ENCODE measurements at places on chromosomes 7 and 10.

GRCh38 chr10:129024046-129024445 lies 443.0 kb upstream of the MGMT start:
- no peak for DNase-seq

DNA sequence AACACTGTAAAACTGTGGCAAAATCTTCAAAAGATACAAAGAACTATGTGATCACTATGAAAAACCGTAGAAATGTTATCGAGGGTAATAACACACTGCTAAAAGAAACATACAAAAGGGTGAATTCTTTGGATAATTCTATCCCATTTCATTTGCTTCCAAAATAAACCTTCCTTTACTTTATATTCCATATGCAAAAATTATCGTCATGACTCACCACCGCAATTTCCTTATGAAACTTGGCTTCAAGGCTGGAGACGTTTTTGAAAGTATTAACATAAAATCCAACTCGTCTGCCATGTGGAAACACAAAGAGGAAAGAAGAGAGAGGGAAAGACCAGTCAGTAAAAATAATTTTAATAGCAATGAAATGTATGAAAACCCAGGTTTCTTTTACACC lies 165.2 kb downstream of the AMPH start:
- no peak for DNase-seq

DNA sequence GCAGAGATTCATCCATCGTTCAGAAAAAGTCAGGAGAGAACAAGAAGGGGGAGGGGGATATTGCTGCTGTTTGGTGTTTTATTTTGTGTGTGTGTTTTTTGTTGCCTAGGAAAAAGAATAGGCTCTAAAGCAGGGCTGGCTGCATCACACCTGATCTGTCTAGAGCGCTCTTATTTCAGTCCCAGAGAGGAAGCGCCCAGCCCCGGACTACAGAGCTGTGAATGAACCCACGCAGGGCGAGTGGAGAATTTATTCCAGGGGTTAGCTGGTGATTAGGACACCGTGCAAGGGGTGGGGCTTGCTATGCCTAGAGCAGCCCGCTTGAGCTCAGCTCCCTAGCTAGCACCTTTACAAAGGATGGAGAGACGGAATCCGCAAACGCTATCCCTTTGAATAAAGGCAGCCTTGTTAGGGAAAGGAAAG lies 621 bp upstream of the FAM13C start:
- DNase-seq: no peak

DNA sequence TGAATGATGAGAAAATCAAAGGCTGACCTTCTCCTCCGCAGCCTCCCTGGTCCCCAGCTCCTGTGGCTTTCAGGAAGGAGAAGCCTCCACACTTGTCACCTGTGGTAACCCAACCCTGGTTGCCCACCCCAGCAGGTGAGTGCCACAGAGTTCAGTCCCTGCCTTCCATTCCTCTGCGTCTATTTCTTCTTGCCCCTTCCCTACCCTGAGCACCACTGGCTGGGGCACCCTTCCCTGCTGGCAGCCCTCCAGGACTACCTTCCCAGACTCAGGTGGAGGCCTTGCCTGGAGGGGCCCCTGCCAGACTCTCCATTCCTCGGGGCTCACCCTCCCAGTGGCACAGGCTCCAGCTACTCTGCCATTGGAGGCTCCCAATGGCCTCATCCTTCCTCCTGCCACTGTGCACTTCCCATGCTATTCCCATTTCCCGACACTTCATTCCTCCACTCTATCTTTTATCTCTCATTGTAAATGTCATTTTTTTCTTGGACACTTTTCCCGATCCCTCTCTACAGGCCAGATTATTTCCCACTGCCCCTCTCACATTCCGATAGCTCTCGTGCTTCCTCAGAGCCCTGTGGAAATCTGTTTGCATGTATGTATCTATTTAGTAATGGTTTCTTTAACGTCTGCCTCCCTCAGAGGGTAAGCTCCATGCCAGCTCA lies 90.6 kb upstream of the PCBD1 start:
- no peak for DNase-seq

- DNase-seq: no peak
Measured at GRCh38 chr10:84599254-84599653, 270.9 kb downstream of the CCSER2 start.

DNA sequence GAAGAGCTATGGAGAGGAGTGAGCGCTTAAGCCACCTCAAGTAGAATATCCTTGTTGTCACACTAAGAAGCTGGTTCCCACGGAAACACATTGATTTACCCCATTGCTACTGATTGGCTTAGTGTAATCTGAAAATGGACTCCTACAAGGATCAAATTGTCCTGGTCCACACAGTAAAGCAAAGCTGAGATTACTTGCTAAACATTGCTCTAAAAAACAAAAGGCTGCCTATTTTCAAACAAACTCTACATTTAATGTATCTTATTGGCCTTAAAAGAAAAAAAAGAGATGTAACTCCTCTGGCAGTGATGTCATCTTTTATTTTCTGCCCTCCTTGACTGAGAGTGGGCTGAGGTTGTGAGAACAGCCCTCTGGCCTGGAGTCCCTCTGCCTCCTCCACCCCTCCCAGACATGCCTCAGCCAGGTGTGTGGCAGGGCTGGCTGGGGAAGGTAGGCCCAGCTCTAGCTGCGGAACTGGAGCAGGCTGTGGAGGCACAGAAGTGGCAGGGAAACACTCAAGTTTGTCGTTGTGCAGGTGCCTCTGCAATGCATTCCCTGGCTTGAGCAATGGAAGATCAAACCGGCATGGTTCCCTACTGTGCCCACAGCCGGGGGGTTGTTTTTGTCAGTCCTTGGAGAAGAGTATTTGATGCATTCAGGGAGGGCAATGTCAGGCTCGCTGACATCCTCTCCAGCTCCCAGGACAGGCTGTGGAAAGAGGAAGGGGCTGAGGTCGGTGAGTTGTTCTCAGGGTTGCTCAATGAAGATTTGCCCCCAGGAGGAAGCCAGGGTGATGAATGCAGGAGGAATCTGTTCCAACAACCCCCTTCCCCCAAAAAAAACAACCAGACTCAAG lies 9.1 kb downstream of the KLF6 start:
- peak; percentile 35 for DNase-seq

DNA sequence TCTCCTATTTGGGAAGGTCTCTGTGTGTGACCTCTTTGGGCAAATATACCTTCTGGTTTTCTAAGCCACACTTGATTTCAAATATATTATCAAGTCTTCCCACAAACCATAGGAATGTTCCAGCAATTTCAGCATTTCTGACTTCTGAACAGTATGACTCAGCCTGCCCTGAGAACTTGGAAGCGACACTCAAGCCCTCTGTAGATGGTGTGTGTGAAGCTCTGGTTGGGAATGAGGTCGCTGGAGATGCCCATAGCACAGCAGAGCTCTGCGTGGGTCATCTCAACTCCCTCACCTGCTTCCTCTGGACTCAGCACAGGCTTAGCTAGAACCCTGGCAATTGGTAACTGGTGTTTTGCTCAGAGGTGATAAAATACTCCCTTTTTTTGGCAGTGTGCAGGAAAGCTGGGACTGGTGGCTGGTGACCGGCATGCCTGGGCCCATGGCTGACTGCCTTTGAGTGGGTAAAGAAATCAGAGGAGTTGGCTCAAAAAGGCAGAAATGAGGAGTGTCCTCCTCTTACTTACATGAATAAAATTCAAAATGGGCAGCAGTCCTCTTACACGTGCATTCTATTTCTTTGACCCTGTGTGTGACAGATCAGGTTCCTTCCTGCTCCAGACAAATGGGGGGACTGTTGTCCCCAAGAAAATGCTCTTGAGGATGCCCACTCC lies 87.5 kb upstream of the NRP1 start:
- no peak for DNase-seq

DNA sequence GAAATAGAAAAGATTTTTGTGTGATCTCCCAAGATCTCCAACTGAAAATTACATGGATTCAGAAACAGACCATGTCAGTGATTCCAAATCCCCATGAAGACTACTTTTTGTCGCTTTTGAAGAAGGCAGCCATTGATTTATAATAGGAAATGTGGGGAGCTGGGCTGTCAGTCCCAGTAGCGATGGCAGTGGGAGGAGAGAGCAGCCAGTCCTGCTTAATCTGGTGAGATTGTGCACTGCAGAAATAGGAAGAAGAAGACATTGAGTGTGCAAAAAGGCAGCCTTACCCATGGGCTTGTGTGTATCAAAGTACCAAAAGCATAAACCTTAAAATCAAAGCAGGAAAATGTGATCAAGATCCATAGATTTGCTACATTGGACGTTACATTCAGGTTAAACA lies 4.8 kb downstream of the ADRB1 start:
- DNase-seq: no peak

DNA sequence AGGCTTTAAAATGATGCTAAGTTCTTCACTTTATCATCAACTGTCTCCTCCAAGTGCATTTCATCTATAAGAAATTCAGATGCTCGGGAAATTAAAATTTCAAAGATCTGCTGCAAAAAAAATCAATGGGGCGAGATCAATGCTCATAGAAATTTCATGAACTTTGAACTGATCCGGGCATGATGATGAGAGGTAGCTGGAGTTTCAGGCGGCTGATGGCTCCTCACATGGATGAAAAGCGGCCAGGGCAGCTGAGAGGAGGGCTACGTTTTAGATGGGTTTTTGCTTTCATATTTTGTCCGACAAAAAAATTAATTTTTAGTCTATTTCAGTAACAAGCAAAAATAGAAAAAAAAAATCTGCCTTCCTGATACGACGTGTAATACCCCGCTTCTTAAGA lies 109.9 kb downstream of the EBF3 start:
- DNase-seq: no peak

DNA sequence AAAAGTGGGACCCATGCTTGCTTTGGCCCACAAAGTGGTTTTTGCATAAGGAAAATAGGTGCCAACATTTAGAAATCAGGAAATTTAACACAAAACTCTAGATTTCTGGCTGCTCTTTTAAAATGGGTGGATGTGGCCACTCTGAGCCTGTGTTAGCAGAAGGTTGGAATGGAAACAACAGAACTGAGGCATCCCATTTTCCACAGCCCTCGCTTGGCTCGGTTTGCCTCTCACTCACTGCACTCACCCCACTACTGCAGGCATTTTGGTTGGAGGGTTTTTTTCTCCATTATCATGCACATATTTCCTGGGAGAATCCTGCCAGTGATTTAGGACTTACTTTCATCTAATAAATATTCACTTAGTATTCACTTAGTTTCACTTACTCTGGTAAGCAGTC lies 178.9 kb downstream of the BICC1 start:
- no peak for DNase-seq

DNA sequence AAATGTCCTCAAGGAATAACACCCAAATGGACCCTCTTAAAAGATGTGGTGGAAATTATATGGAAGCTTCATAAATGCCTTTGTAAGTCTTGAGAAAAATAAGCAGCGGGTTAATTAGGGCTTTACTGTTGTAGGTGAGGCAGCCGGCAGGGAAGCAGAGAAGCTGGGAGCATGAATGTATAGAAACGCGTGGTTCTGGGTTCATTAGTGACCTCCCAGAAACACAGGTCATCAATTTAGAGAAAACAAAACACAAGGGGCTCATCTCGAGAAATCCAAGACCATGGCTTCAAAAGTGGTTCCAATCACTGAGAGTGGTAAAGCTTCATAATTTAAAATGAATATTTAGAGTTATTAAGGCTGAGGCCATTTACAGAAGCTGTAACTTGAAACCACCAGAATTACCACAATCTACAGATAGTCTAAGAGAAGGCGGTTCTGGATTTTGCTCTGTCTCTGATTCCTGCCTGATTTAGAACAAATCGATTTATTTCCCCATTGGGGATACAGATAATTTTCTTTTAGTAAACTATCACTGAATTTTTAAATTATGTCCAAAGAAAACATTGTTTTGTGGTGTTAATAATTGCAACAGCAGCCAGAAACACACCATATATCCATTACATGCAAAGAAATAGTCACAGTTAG lies 20.7 kb downstream of the GARIN1A start:
- no peak for DNase-seq

DNA sequence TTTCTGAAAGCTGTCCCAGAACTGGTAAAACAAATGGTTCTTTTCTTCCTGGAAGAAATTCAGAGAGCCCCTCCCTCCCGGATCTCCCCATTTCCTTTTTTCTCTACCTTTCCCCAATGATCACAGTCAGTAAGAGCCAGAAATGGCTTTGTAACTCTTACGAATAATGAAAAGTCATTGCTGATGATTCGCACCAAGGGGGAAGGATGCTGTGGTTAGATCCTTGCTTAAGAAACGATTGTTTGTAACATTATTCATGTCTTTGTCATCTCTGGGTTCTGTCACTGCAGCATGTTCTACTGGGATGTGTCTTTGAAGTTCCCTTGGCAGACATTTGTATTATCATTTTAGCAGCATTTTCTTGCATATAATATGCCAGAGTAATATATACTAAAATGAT lies 138.9 kb downstream of the CACNB2 start:
- DNase-seq: peak; percentile 19

GRCh38 chr10:49518566-49518965 lies 20.4 kb downstream of the ERCC6 start:
- DNase-seq: no peak

GRCh38 chr7:31882187-31882586 lies 188.0 kb downstream of the PDE1C start:
- DNase-seq: no peak

DNA sequence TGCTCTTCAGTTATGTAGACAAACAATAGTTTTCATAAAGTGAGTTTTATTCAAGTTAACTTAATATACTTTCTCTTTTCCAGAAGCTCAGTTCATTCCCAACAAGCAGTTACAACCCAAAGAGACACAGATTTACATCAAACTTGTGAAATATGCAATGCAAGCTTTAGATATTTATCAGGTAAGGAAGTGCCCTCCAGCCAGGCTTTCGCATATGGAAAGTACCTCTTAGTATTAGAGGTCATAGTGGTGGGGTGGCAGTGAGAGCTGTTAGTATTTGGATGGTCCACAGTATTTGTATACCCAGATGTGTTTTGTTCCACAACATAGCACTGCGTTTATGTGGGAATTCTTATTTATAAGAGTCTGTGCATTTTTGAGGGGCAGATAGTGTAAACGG lies 32.1 kb downstream of the TRRAP start:
- no peak for DNase-seq

DNA sequence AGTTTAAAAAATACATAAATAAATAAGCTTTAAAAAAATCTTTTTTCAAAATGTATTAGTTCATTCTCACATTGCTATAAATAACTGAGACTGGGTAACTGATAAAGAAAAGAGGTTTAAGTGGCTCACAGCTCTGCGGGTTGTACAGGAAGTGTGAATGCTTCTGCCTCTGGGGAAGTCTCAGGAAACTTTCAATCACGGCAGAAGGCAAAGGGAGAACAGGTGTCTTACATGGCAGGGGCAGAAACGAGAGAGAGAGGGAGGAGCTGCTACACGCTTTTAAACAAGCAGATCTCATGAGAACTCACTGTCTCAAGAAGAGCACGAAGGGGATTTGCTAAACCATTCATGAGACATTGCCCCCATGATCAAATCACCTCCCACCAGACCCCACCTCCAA lies 114.6 kb downstream of the DNAJC1 start:
- peak; percentile 68 for DNase-seq

DNA sequence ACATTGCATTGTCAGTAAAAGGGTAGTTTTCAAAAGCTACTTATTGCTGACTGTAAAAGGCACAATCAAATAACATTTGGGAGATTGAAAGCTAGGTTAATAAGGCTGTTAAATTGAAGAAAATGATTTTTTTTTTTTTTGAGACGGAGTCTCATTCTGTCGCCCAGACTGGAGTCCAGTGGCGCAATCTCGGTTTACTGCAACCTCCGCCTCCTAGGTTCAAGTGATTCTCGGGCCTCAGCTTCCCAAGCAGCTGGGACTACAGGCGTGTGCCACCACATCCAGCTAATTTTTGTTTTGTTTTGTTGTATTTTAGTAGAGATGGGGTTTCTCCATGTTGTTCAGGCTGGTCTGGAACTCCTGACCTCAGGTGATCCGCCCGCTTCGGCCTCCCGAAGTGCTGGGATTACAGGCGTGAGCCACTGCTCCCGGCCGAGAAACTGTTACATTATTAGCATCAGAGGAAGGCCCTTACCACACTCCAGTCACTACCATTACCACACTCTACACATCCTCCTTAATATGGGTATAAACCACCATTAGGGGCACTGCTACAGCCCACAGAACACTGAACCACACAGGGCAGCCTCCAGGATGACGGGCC lies 1.0 kb downstream of the CYP51A1 start:
- DNase-seq: no peak

All from DND-41 (cell line).